ENCODE measurements at places on chromosomes 12 and 14. TPM values are rescaled to one million over a fixed set of nuclear protein-coding genes. Genes with fewer than 3 reads are reported as not detected.

- DNase-seq = no peak
Measured at GRCh38 chr14:99707921-99708320, 23.8 kb downstream of the CYP46A1 start.

Gene CFAP54
- 0.18 TPM for polyA plus RNA-seq

Gene GLRX5
- 48.6 TPM for polyA plus RNA-seq

DNA sequence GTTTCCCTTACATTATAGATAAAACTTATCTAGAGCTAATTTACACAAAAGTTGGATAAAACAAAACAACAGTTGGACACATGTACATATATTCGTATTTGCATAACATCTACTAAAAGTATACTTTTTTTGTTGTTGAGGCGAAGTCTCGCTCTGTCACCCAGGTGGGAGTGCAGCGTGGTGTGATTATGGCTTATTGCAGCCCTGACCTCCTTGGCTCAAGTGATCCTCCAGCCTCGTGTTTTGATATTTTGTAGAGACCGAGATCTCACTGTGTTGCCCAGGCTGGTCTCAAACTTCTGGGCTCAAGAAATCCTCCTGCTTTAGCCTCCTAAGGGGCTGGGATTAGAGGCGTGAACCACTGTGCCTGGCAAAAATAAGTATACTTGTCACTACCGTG is 9.4 kb downstream of the SYNE2 start:
- no peak for DNase-seq

Gene GOLT1B
- polyA plus RNA-seq = 38.2 TPM

Gene RFX4
- 0.15 TPM for polyA plus RNA-seq

GRCh38 chr14:33774161-33774560 is 176.7 kb downstream of the EGLN3 start:
- no peak for DNase-seq

Gene RDH5
- 31.3 TPM for polyA plus RNA-seq

- no peak for DNase-seq
Measured at GRCh38 chr14:73258845-73259611, 21.7 kb downstream of the PAPLN start.

DNA sequence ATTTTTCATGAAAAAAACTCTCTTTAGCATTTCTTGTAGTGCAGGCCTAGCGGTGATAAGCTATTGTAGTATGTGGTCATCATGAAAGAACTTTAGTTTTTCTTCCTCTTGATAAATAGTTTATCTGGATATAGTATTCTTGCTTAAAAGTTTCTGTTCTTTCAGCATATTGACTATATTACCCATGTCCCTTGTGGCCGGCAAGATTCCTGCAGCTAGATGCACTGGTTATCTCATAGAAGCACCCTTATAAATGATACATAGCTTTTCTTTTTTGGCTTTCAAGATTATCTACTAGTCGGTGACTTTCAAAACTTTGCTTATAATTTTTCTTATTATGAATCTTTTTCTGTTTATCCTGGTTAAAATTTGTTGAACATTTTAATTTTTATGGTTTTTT is 234.8 kb downstream of the ALG10 start:
- no peak for DNase-seq
